Activated CD4-positive, alpha-beta T cell treated with anti-CD3 and anti-CD28 coated beads, Interleukin-2, amount 10 ng/mL, durations not matched to agents 7 days and 5 days (primary cell): ENCODE measurements at places on chromosomes 7 and 10. TPM values are rescaled to one million over a fixed set of nuclear protein-coding genes. Genes with fewer than 3 reads are reported as not detected.

- no peak for DNase-seq
Measured at GRCh38 chr10:97584060-97584797, at the start of gene HOGA1. HOGA1 (plus strand) TSS chr10:97584389; CDS start chr10:97584704, 315 bp downstream.

DNA sequence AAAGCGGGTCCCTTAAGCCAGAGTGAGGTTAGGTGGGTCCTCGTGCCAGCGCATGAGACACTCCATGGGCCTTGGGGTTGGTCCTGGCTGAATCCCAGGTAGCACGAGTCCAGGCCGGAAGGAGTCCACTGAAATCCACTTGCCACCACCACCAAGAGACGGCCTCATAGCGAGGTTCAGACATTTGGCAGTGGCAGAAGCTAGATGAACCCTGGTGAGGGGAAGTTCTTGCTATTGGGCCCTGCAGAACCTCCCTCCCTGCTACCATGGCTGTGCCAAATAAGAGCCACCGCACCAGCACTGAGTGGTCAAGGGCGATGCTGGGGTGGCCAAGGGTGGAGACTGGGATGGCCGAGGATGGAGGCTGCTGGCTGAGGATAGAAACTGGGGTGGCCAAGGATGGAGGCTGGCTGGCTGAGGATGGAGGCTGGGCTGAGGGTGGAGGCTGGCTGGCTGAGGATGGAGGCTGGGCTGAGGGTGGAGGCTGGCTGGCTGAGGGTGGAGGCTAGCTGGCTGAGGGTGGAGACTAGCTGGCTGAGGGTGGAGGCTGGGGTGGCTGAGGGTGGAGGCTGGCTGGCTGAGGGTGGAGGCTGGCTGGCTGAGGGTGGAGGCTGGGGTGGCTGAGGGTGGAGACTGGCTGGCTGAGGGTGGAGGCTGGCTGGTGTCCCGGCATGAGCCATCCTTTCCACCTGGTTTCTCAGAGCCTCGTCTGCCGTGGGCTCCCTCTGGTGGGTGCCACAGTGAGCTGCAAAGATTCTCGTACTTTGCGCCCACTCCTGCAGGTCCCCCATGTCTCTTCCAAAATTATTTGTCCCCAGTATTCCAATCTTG lies 88.2 kb downstream of the ELFN1 start:
- no peak for DNase-seq

The TFR2 gene
- total RNA-seq: 9.8 TPM

The LIPK gene
- not detected for total RNA-seq
